NCI-H510A treated with DMSO at 0.1 percent for 48 hours (cell line): ENCODE measurements at places on chromosomes 1 and 21.

DNA sequence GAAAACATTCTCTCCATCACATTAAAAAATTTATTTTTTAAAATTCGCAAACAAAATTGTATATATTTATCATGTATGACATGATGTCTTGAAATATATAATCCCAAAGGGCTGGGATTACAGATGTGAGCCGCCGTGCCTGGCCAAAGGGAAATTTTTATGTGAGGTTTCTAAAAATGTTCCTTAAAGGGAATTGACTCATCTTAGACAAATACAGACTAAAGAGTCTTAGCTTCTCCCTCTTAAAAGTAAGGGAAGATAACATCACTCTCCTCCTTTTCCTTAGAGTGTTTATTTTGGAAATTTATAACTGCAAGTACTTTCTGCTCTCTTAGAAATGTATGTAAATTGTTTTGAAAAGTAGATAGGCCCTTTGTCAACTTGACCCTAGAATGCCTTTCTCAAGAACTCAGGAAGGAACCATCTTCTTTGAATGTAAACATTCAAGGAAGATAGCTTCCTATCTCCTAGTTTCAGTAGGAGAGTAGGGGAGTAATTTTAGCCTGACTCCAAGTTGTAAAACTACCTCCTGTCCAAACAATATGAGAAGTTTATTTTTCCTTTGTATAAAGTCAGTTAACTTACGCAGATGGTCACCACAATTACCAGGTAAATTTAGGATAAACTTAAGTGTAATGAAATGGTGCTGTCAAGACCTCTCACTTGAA, 59.5 kb downstream of the C21orf91 start:
- DNase-seq = no peak

- DNase-seq = peak; percentile 32
Measured at GRCh38 chr1:184823080-184823479, 68.4 kb upstream of the EDEM3 start.

- DNase-seq = no peak
Measured at GRCh38 chr1:235888119-235888643, 21.5 kb upstream of the LYST start.

- no peak for DNase-seq
Measured at GRCh38 chr21:32930673-32931072, 95.1 kb upstream of the OLIG2 start.

DNA sequence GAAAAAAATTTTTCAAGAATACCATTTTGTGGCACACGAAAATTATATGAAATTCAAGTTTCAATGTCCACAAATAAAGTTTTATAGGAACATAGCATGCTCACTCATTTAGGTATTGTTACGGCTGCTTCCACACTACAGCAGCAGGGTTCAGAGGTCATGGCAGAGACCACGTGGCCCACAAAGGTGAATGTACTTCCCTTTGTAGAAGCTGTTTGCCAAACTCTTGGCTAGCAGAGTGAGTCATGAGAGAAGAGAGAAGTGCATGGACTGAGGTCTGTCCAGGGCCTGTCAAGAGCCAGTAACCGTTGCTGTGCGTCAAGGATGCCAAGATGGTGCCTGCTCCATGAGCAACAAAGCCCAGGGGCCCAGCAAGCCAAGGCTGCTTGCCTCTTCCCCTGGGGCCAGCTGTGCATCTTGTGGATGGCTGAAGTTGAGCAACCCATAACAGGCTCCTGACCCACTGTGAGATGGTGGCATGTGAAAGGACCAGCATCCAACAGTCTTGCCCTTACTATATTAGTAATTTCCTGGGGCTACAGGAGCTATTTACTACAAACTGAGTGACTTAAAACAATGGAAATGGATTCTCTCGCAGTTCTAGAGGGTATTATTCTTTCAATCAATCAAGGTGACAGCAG, 64.8 kb upstream of the ATP5PO start:
- DNase-seq = no peak

- DNase-seq = no peak
Measured at GRCh38 chr21:31713973-31714740, 17.8 kb downstream of the SCAF4 start.

DNA sequence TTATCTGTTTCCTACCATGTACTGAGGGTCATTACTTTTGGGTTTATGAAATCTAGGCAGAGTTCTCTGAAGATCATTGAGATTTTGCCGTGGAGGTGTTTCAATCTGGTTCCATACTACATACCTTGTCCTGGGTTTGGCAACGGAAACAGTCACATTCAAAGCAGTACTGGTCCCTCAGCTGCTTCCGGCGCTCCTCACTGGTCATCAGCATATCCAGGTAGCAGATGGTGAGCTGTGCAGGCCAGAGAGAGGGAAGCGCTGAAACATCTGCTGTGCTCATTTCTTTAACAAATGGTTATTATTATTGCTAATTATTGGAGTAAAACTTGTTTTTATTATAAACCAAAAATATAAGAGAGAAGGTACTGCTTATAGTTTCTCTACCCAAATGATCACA, 591.7 kb downstream of the SMYD3 start:
- no peak for DNase-seq

- no peak for DNase-seq
Measured at GRCh38 chr1:28123461-28123961, 35.1 kb upstream of the EYA3 start.

- DNase-seq = no peak
Measured at GRCh38 chr1:87730274-87731216, 401.9 kb downstream of the LMO4 start.

- no peak for DNase-seq
Measured at GRCh38 chr1:52059321-52059720, 3.2 kb downstream of the BTF3L4 start.

- DNase-seq = no peak
Measured at GRCh38 chr1:31396633-31397351, 16.2 kb upstream of the SERINC2 start.

GRCh38 chr1:10965546-10966226, 46.8 kb upstream of the TARDBP start:
- DNase-seq = no peak

DNA sequence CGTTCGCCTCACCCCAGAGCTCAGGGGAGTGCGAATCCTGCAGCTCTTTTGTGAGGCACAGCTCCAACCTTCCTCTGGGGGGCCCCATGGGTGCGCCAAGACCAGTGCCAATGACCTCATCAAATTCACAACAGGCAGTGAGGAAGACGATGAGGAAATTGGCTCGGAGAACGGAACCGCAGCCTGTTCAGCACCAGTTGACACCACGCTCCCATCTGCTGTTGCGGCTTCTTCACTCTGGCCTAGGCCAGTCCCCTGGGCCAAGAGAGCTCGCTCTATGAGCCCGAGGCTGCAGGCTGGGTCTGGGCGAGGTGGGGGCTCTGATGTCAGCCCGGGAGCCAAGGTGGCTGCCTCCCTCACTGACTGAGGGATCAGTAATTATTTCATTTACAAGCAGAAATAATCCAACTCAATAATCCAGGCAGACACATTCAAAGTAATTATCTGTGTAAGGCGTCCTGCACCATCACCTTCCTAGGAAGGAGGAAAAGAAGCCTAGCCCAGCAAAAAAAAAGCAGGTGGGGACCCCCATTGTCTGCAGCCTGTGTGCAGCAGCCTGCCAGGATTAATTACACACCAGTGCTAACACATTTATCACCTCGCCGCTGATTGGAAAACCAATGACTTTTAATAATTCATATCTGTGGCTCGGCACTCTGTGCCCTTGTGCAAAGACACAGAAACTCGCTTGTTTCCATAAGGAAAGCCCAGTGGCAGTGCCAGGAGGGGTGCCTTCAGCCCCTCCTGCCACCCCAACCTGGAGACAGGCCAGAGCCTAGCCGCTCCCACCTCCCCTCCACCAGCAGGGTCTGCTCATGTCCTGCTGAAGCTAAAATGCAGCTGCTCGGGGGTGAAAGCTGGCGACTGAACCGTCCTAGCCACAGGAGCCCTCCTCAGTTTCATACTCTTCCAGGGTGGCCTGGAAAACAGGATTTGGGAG, 1.9 kb downstream of the PLEKHA6 start:
- no peak for DNase-seq
